ENCODE measurements at places on chromosomes 1 and 21.

GRCh38 chr1:3965693-3966092 is 65.6 kb upstream of the C1orf174 start:
- DNase-seq: no peak

DNA sequence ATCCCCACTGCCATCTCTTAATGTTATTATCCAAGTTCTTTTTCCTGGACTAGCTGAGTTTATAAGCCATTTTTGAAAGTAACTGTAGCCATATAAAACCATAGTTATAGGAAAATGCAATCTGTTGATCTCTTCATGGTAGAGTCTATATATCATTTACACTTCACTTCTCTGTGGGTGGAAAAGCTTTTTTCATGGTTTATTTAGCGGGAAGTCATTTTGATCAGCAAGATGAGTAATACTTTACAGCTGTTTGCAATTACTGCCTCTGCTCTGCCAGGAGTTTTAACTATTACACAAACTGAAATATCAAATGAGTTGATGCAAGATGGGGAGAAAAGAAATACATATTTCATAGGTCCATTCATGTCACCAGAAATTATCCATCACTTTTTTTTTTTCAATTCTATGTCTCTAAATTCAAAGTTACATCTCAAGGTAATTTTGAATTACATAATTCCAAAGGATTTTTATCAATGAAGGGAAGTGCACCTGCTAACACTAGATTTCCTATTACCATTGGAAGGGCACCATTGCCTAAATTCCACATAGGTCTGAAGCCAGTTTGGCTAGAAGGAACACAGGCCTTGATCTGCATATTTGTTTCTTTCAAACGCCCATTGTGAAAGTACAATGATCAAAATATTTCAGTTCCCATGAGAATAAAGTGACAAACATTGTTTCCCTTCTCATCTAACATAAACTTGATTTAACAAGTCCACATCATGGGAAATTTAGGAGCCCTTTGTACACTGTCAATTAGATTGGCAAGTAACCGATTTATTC is 296.7 kb downstream of the ZNF326 start:
- no peak for DNase-seq

GRCh38 chr1:166865926-166866325 is 10.1 kb downstream of the TADA1 start:
- DNase-seq: no peak

GRCh38 chr1:115791816-115792215 is 23.3 kb upstream of the CASQ2 start:
- DNase-seq: no peak

DNA sequence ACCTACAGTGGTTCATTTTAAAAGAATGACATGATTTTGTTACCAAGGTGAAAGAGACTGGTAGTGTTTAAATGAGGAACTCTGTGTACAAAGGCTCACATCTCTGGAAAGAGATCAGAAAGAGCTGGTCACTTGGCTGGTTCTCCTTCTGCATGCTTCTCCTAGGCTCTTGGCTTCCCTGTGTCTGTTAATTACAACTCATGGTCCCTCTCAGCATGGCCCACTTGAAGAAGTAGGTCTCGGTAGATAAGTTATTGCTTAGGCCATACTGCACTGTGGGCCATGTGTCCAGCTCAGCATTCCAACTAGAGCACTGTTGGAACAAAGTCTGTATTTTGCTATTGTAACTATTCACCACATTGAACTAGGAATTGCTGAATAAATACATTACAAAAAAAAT is 91.1 kb downstream of the KIAA0319L start:
- no peak for DNase-seq

- DNase-seq: no peak
Measured at GRCh38 chr1:10475510-10475909, 760 bp downstream of the PEX14 start.

GRCh38 chr1:29481031-29481430 is 244.7 kb downstream of the PTPRU start:
- DNase-seq: no peak

GRCh38 chr1:90210633-90211491 is 216.0 kb downstream of the ZNF326 start:
- no peak for DNase-seq

- no peak for DNase-seq
Measured at GRCh38 chr1:85550784-85551516, 29.6 kb upstream of the CCN1 start.

DNA sequence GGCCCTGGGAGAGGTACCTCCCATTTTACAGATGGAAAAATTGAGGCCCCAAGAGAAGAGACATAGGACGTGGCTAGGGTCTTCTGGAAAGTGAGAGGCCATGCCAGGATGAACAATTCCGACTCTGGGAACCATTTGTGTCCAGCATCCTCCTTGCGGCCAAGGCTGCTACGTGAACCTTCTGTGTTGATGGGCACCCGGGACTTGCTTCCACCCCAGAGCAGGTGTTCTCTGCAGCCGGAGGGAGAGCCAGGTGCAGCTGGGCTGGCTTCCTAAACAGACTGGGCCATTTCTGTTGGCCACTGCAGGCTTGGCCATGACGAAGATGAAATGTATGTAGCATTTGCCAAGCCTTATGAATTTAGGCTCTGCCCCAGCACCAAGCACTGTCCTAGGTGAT is 118.9 kb downstream of the PRDM2 start:
- no peak for DNase-seq

DNA sequence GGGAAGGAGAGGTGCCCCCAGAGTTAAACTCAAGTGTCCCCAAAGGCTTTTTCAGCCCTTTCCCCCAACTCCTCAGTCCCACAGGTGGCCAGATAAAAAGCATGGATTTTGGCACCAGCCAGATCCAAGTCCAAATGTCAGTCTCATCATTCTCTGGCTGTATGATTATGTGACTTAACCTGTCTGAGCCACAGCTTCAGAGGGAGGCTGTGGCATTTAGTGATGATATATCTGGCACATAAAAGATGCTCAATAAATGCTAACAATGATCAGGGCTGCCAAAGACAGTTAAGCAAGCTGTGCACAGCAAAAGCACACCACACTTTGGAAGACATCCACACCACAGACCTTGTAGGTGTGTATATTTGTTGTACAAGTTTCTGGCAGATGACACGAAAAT is 5.6 kb upstream of the PADI3 start:
- no peak for DNase-seq

GRCh38 chr1:31127266-31127665 is 61.7 kb upstream of the PUM1 start:
- no peak for DNase-seq

GRCh38 chr1:157969697-157970485 is 23.6 kb upstream of the KIRREL1 start:
- no peak for DNase-seq

DNA sequence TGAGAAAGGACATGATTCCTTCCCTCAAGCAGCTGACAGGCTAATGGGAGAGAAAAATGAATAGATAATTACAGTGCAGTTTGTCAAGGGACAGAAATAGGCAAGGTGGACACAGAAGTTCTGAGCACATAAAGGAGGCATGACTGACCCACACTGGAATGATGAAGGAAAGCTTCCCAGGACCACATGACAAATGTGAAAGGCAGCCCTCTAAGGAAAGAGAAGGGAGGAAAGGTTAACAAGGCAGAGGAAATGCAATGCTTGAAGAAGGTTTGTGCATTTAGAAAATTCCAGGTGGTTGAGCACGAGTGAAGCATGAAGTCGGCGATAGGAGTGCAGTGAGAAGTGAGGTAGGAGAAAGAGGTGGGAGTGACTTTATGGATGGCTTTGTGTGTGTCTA is 37.4 kb downstream of the LAMC2 start:
- DNase-seq: no peak

DNA sequence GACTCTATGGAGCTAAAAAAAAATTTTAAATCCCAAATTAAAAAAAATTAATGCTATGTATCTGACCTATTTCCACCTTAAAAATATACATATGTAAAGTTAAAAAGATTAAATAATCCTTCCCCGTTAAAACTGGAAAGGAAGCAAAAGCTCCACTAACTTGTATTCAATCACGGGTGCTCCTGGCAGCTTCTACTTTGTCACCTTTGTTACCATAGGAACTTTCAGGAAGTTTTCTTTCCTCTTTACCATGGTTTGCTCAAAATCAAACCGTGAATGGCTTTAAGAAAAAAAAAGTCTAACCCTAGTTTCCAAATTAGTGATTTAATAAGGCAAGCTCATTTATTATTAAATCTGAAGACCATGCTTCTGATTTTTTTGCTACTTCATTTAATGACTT is 3.5 kb downstream of the GPATCH2 start:
- no peak for DNase-seq

DNA sequence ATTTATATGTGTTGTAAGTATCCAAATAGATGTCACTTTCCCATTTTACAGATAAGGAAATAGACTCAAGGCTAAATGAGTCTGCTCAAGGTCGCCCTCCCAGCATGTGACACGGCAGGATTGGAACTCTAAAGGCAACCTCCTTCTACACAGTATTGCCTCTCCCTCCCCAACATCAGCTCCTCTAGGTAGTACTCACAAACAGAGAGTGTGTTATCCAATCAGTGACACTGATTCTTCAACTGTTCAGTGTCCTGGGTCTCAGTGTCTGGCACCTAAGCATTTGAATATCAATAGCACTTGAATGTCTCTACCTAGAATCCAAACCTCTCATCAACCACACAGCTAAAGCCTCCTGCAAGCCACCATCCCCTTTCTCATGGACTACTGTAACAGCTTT is 87.1 kb downstream of the DAB1 start:
- no peak for DNase-seq

- no peak for DNase-seq
Measured at GRCh38 chr1:26723013-26723991, 27.5 kb downstream of the ARID1A start.

GRCh38 chr1:6923955-6924881 is 139.0 kb downstream of the CAMTA1 start:
- no peak for DNase-seq

- DNase-seq: no peak
Measured at GRCh38 chr1:9874412-9874811, 35.7 kb downstream of the CTNNBIP1 start.

GRCh38 chr1:9455487-9456234 is 83.6 kb upstream of the SLC25A33 start:
- DNase-seq: peak; percentile 51

GRCh38 chr1:1841575-1841995 is 49.3 kb downstream of the GNB1 start:
- no peak for DNase-seq

GRCh38 chr1:29488794-29489311 is 252.5 kb downstream of the PTPRU start:
- DNase-seq: no peak

GRCh38 chr1:176338877-176339276 is 124.1 kb upstream of the PAPPA2 start:
- DNase-seq: no peak

DNA sequence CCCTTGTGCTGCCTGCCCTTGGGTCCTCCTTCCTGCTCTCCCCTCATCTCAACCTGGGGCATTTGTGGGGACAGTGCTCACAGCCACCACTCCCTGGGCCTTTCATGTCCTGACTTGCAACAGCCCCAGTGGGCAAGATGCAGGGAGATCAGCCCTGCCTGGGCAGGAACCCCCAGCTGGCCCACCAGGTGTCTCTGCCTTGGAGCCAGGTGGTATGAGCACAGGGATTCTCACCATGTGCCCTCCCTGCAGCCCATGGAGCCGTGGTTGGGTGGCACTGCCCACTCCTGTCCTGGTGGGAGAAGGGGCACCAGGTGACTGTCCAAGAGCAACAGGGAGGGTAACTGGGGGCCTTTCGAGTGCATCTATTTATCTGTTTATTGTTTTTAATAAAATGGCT is 100.4 kb downstream of the AJAP1 start:
- DNase-seq: no peak

GRCh38 chr1:78184460-78185072 is 138.8 kb downstream of the GIPC2 start:
- DNase-seq: no peak

DNA sequence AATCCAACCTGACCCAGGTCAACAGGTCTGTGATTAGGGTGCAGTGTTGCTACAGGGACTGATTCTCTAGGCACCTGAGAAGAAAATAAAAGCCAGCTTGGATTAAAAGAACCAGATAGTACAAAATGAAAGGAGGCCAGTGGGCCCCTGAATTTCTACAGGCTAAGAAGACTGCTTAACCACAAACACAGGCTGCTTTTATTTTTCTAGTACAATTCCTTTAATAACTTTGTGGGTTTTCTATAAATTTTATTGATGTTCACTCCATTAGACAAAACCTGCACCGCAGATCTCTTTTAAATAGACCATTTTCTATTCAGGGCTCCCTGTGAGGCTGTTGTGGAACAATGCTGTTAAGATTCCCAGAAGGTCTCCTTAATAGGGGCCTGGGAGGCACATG is 9.7 kb upstream of the PRMT2 start:
- no peak for DNase-seq

GRCh38 chr1:59595774-59596173 is 219.0 kb upstream of the HOOK1 start:
- DNase-seq: no peak

- DNase-seq: no peak
Measured at GRCh38 chr1:217586586-217586985, 44.3 kb downstream of the GPATCH2 start.

GRCh38 chr1:184881941-184882913 is 92.1 kb downstream of the NIBAN1 start:
- no peak for DNase-seq

DNA sequence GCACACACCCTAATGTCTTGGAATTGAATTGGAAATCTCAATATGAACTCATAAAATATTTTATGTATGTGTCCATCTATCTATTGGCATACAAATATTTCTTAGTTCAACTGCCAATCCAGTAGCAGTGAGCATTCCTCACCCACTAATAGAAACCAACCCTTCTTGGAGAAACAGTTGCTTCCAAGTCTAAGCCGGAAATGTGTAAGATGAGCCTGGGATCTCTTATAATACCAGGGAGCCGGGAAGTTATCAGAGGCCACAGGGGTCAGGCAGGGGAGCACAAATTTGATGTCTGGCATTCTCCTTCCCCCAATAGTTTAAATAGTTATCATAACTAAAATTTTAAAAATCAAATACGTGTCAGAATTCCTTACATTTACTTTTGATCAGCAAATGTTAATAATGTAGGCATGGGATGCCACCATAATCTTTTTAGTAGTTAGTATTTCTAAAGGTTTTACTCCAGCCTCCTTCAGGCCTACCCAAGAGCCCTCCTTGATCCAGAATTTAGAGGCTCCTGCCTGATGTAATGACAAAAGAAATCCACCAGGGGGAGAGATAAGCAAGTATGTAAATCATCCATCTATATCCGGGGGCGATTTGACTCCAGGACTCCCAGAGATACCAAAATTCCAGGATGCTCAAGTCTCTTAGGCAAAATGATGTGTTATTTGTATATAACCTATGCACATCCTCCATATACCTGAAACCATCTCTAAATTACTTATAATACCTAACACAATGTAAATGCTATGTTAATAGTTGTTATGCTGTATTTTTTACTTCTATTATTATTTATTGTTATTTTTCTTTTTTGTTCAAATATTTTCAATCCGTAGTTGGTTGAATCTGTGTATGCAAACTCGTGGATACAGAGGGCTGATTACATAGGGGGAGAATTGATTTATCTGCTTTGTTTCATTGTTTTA is 218.7 kb upstream of the COA6 start:
- no peak for DNase-seq

GRCh38 chr1:83709662-83710061 is 289.3 kb downstream of the TTLL7 start:
- no peak for DNase-seq
